ENCODE measurements at places on chromosomes 1 and 21. TPM values are rescaled to one million over a fixed set of nuclear protein-coding genes. Genes with fewer than 3 reads are reported as not detected.

AMY1C gene
- not detected for total RNA-seq

PRELP gene
- not detected for total RNA-seq

NECTIN4 gene
- 2.4 TPM for total RNA-seq

MCOLN2 gene
- 0.27 TPM for total RNA-seq

C1orf87 gene
- total RNA-seq = not detected

GJA4 gene
- not detected for total RNA-seq

FMN2 gene
- total RNA-seq = not detected

RUNX3 gene
- not detected for total RNA-seq

TIAM1 gene
- total RNA-seq = 0.03 TPM

TRIM33 gene
- total RNA-seq = 21.1 TPM

DENND2C gene
- total RNA-seq = 0.49 TPM

DNASE2B gene
- total RNA-seq = not detected

LAMB3 gene
- total RNA-seq = not detected

ATP1B1 gene
- total RNA-seq = 15.0 TPM

SPATA46 gene
- total RNA-seq = not detected

ROR1 gene
- not detected for total RNA-seq

CYYR1 gene
- not detected for total RNA-seq

RSPH1 gene
- not detected for total RNA-seq

FAAH gene
- not detected for total RNA-seq

ARHGEF16 gene
- 20.2 TPM for total RNA-seq

CD5L gene
- total RNA-seq = not detected

TCHHL1 gene
- not detected for total RNA-seq

ARTN gene
- not detected for total RNA-seq

CSF3R gene
- total RNA-seq = not detected

FCGR3A gene
- total RNA-seq = not detected

SLC35F3 gene
- total RNA-seq = not detected

RBBP4 gene
- total RNA-seq = 289 TPM

PAQR6 gene
- 2.0 TPM for total RNA-seq

SELENON gene
- 22.8 TPM for total RNA-seq

OR2T10 gene
- not detected for total RNA-seq

PRMT6 gene
- 166 TPM for total RNA-seq

MATN1 gene
- total RNA-seq = not detected

S100A5 gene
- total RNA-seq = 1.5 TPM

ARL8A gene
- total RNA-seq = 17.0 TPM

F13B gene
- total RNA-seq = not detected

SPAG17 gene
- 11.2 TPM for total RNA-seq

RAB13 gene
- 18.5 TPM for total RNA-seq

KRTAP10-2 gene
- not detected for total RNA-seq

TNFRSF18 gene
- 1.2 TPM for total RNA-seq

TSTD1 gene
- not detected for total RNA-seq

GSTM1 gene
- total RNA-seq = not detected

FNDC10 gene
- total RNA-seq = 6.8 TPM

FCRL6 gene
- total RNA-seq = not detected

DPT gene
- total RNA-seq = not detected

AIM2 gene
- total RNA-seq = not detected

OR2G6 gene
- total RNA-seq = not detected

CATSPERE gene
- total RNA-seq = not detected

YY1AP1 gene
- 73.4 TPM for total RNA-seq

TMEM200B gene
- total RNA-seq = 21.2 TPM

C8B gene
- not detected for total RNA-seq

SPATA17 gene
- total RNA-seq = 2.3 TPM

RYR2 gene
- not detected for total RNA-seq

CTNNBIP1 gene
- 526 TPM for total RNA-seq

BRINP3 gene
- not detected for total RNA-seq

PROK1 gene
- not detected for total RNA-seq

LCE2B gene
- total RNA-seq = not detected

KRTAP12-2 gene
- total RNA-seq = not detected

SPRR4 gene
- total RNA-seq = not detected

KCNE2 gene
- not detected for total RNA-seq

ANKRD35 gene
- total RNA-seq = not detected

All from G401 (cell line).